ENCODE measurements at places on chromosomes 2 and 18.

DNA sequence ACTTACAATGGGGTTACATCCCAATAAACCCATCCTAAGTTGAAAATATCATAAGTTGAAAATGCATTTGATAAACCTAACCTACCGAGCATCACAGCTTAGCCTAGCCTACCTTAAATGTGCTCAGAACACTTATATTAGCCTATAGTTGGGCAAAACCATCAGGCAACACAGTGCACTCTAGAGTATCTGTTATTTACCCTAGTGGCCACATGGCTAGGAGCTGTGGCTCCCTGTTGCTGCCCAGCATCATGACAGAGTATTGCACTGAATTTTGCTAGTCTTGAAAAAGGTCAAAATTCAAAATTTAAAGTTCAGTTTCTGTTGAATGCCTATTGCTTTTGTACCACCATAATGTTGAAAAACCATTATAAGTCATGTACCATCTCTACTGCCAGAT, 482.7 kb upstream of the ZEB2 start:
- DNase-seq = no peak

DNA sequence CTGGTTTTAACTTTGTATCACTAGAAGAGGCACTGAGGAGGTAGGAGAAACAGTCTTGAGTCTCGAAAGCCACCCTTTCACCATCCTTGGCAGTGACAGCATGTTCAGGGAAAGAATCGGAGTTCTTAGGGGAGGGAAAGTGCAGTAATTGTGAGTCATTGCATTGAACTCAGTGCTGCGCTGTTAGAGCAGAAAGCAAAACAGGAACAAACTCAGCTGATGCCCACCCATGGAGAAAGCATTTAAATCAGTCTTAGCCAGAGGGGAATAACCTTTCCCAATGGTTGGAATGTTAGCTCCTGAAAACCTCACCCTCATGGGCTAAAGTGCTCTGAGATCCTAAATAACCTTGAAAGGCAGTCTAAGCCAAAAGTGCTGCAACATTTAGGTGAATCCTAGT, 845.6 kb upstream of the CNTNAP5 start:
- no peak for DNase-seq

GRCh38 chr2:199602271-199602895, 144.6 kb upstream of the SATB2 start:
- no peak for DNase-seq

DNA sequence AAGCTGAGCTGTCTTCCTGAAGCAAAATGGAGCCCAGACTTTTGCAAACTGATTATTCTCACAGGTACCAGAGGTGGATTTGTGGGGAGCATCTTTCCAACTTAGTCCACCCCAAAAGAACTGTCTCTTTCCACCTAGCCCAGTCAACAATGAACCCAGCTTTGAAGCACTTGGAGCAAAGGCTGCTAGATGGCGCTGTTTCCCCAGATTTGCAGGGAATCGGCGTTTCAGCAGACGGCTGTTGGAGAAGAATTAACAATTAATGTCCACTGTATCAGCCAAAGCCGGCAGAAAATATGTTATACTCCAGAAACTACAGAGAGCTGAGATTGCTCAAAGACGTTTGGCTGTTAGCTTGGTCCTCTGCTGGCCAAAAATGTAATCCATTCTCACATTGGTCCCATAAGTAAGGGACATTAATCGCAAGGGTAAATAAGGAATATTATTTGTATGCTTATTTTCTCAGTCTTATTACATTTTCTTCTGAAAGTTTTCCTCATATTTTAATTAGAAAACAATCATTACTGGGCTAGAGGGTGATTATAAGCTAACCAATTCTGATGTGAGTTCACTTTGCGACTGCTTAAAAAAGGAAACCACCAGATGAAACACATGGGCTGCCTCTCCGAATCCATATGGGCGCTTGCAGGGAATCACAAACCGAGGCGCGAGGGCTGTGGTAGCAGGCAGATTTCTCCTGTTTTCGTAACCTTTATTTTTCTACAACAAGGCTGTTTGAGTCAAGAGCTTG, 423.8 kb upstream of the MEX3C start:
- peak; percentile 18 for DNase-seq

- DNase-seq = peak; percentile 25
These were observed 81.1 kb upstream of the CD302 start for GRCh38 chr2:159879051-159879604.

GRCh38 chr2:172288603-172289002, 138.8 kb upstream of the ITGA6 start:
- peak; percentile 34 for DNase-seq

DNA sequence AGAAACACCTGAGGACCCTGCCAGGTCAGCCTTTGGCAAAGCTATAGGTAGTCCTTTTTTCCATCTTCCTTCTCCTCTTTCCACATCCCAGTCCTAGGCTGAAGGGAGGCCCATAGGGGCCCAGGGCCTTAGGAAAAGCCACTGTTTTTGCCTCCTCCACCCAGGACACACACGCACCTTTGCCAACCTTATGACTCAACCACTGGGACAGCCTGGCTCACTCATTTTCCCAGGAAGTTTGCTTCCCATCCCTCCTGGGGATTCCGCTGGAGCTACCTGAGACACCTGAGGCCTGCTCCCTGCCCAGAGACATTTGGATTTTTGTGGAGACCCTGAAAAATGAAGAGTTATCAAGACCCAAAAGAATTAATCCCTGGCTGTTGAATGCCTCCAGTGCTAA, 273.4 kb upstream of the SIX2 start:
- DNase-seq = no peak

- peak; percentile 3 for DNase-seq
These were observed 675 bp downstream of the PRKD3 start for GRCh38 chr2:37323781-37324535.

- no peak for DNase-seq
These were observed 799 bp upstream of the KIF1A start for GRCh38 chr2:240820607-240821428.

GRCh38 chr2:44950646-44951045, 9.1 kb downstream of the SIX3 start:
- no peak for DNase-seq

- DNase-seq = no peak
These were observed 90.9 kb downstream of the TTC27 start for GRCh38 chr2:32718752-32719151.

DNA sequence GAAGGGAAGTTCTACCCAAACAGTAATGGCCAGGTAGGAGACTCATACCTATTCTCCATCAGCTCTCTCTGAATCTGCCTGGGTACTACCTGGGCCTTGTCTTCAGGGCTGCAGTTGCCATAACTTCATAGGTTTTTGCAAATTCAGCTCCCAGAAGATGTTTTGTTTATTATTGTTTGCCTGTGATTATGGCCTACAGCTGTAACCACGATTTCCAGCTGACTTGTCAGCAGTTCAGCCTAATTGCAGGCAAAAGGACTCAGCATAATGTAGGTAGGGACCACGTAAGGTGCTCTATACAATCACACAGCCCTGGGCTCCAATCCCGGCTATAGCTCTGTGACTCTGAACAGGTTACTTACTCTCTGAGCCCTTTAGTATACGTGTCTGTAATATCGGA, 187.0 kb upstream of the FN1 start:
- DNase-seq = no peak

DNA sequence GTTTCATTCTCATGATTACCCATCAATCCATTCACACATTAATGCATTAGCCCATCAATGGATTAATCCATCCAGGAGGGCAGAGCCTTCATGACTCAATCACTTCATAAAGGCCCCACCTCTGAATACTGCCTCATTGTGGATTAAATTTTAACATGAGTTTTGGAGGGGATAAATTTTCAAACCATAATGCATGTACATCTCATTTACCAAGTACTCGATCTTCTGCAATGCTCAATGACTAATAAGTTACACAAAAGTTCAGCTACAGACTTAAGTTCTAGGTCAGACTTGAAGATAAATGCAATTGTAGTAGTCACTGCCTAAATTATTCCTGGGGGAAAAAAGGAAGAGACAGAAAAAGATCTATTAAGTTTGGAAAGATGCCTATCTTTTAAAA, 120.0 kb upstream of the OSR1 start:
- DNase-seq = no peak

GRCh38 chr2:121638333-121638732, 10.9 kb downstream of the CLASP1 start:
- no peak for DNase-seq

DNA sequence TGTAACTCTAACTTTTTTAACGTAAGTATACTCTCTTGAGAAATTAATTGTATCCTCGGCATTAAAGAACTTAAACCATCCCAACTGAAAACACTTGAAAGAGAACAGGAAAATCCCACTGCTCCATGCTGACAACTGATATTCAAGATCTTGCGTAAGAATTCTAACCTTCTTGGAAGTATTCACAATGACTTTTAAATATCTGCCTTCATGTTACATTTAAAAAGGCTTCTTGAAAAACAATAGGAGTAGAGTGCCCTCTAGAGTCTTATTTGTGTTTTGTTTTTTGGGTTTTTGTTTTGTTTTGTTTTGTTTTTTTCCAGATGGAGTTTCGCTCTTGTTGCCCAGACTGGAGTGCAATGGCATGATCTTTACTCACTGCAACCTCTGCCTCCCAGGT, 65.4 kb upstream of the DNAJC10 start:
- DNase-seq = no peak

- DNase-seq = no peak
These were observed 223.3 kb downstream of the SH3RF3 start for GRCh38 chr2:109352056-109352897.

- no peak for DNase-seq
These were observed 1663.6 kb downstream of the SUCLG1 start for GRCh38 chr2:82795446-82795845.

DNA sequence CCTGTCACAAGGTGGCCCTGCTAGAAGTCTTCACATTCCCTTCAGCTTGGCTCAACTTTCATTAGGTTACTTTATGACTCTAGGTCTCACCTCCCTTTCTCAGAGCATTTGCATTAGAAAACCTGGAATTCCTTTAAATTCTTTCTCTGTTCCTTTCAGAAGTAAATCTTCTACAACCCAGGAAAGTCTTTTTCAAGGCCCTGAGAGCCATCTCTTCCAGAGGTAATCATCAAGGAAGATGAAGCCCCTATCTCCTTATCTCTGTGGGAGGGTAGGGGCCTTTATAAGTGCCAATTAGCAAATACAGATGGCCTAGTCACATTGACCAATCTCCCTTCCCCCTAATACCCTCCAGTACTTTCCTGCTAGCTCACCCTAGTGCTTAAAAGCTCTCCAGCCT, 848.0 kb upstream of the FAM98A start:
- no peak for DNase-seq

- no peak for DNase-seq
These were observed 15.0 kb upstream of the CAB39 start for GRCh38 chr2:230697676-230698075.

GRCh38 chr2:27095745-27096651, 9.4 kb downstream of the KHK start:
- no peak for DNase-seq

GRCh38 chr18:11762429-11762828, 73.4 kb downstream of the GNAL start:
- no peak for DNase-seq

- peak; percentile 8 for DNase-seq
These were observed 49.9 kb downstream of the MTCL1 start for GRCh38 chr18:8754995-8755960.

DNA sequence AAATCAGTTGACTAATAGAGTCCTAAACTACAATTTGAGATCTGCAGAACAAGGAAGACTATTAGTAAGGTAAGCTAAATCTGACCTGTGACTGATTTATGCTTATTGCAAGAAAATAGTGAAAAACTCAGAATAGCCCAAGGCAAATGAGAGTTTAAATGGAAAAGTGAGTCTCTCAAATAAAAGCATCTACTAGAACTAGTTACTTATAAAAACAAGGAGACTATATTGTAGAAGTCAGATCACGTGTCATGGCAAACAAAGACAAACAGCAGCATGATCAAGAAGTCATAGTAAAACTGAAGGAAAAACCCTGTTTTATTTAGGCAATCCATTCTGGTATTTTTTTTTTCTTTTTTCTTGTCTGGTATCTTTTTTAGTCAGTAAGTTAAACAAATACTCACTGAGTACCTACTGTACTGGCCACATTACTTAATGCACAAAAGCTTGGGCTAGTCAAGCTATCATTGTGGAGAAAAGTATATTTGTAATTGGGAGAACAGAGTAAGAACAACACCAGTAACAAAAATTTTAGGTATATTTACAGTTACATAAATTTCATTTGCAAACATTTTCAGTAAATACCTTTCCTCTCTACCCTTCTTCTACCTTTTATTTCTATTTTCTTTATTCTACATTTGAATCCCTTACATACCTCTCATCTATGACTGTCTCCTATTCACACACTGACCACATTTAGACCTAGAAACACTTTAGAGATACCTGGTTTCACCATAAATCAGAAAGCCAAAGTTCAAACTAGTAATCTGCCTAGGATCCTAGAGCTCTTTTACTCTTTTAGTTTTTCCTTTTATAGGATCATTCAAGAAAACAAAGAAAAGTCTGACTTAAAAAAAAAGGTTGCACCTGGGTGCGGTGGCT, 23.7 kb downstream of the CCDC88A start:
- no peak for DNase-seq

DNA sequence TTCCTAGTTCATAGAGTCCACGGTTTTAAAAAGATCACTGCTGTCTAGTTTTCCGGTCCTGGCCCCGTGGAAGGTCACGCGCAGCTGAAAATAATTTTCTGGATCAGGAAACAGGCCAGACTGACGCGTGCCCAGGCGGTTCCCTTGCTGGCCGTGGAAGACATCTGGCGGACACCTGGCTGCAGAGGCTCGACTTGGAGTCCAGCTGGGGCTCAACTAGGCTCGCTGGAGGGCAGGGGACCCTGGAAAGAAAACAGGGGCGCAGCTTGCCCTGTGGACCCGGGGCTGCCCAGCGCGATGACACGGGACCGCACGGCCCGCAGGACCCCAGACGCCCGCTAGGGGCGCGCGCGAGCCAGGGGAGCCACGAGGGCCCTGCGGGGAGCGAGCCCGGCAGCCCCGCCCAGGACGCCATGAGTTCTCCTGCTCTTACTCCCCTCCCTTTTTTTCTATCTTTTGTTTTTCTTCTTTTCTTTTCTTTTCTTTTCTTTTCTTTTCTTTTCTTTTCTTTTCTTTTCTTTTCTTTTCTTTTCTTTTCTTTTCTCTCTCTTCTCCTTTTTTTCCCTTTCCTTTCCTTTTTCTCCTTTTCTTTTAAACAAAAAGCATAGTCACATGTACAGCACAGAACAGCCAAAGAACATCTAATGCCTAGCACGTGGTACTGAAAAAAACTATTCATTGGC, 43.2 kb upstream of the UBE2F start:
- DNase-seq = peak; percentile 79

DNA sequence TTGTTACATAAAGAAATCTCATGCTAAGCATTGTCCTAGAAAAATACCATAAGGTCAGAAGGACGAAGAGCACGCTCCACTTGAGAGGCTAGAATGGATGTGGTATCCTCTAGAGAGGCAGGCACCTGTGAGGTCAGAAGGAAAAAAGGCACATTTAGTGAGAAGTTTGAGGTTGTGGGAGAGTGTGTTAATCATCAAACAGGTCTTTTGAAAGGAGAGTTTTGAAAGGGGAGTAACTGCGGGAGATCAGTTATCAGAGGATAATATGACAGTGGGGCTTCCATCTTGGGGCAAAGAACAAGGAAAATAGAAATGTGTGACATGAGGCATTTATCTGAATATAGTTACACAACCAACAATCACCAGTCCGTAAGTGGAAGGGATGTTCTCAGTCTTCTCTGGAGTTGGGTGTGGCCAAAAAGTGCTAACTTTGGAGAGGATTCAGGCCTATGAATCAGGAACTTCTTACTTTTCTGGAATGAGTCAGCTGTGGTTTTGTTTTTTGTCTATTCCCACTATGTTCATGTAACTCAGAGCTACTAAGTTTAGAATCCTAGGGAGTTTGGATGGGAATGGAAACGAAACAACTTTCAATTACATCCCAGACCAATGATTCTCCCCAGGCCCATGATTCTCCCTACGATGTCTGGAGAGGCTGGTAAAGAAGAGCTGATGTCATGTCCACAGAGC, 451.4 kb upstream of the ST6GAL2 start:
- no peak for DNase-seq

- no peak for DNase-seq
These were observed 569.8 kb upstream of the MEX3C start for GRCh38 chr18:51767293-51767692.

Measured in stimulated activated CD4-positive, alpha-beta T cell treated with anti-CD3 and anti-CD28 coated beads, TNF-alpha, amount 100 ng/mL, for 24 hours (primary cell).